ENCODE measurements at places on chromosomes 6 and 20.
A peak's percentile ranks its signal among the peaks of the same experiment; 100 is the strongest.

DNA sequence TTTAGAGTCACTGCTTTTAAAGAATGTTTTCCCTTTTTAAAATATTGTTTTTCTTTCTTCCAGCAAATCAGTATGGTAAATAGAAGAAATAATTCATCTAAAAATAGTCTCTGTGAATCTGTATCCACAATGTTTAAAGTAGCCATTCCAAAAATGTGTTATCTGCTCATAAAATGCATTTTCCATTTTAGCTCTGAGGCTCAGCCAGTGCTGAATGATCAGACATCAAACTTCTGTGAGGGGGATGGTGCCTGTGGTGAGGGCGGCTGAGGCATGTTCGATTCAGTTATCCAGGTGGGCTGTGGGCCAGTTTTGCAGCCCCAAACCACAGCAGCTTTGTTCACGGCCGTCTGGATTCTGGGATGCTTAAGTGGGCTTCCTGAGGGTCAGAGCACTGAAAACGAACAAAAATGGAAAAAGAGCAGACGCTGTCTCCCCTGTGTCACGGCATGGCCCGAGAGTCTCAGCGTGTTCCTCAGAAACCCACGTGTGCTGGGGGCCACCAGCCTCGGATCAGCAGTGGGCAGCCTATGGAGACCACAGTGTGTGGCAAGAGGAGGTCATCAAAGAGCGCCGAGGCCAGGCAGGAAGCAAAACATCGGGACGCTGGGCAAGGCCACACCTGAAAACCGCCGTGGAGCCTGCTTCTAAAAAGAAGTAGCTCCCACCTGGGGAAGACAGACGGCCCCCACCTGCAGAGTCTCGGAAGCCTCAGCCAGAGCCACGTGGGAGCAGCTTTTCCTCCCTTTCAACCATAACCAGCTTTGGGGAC is 134.9 kb upstream of the THBS2 start:
- DNase-seq = no peak

DNA sequence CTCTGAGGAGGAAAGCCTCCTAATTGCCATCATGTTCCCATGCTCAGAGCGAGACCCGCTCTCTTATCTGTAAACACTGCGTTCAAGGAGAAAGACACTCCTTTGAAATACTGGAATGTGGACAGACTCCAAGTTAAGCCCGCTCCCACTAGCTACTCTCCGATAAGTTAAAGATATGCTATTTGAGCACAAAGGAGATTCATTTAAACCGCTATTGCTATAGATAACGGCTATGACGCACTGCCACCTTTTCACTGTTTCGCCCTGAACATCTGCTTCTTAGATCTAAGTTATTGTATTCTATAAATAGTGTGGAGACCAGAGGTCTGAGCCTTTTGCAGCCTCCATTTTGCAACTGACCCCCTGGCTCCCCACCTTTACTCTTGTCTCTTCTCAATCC is 82.3 kb downstream of the GPX5 start:
- no peak for DNase-seq

- no peak for DNase-seq
These were observed 2.6 kb downstream of the MICA start for GRCh38 chr6:31405996-31406395.

DNA sequence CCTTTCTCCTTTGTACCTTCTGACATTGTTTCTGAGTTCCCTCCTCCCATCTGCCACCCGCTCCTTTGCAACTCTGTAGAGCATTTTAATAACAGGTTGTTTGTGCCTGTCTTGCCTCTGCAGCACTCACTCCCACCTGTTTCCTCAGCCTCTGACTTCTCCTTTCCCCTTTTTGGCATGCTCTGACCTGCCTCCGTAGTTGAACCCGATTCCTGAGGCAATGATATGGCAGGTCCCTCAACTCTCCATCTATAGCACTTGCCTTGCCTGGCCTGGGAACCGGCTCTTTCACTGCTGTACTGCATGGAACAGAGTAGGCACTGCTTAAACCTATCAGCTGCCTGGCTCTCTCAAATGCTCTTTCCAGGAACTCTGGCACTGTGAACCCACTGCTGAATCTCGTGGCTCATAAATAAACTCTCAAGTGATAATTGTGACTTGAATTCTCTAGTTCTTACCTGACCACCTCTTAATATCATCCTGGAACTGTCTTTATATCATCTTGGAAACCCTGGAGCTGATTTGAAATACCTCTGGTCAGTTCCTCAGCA is 50.3 kb downstream of the UTRN start:
- DNase-seq = peak; percentile 71

DNA sequence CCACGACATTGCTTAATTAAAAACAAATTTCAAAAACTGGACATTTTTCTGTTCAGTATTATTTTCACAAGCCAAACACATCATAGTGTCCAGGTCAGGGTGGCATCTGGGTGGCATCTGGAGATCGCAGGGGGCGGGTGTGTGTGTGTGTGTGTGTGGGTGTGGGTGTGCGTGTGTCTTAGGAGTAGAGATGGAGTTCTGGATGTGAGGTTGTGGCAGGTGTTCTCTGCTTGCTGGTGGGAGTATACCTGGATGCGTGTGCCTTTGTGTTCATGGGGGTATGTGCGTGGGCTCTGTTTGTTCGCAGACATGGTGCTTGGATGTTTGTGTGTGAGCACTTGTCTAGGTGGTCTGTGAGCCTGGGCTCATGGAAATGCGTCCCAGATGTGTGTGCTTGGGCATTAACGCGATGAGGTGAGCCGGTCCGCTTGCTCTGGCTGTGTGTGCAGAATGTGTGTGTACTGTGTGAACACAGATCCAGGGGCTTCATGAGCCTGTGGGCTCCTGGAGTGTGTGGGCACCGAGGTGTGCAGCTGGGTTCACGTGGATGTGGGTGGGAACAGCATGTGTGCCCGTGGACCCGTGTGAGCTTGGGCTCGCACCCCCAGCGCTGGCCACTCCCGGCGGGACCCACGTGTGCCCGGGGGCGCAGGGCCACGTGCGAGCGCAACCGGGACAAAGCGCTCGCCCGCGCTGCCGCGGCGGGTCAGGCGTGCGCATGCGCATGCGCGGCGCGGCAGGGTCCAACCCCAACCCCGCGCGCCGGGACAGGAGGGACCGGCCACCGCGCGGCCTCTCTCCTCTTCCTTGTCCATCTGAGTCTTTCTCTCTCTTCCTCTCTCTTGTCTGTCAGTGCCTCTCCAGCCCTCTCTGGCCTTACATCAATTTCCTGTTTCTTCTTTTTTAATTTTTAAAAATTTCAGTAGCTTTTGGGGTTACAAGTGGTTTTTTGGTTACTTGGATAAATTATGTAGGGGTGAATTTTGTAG is 60.4 kb downstream of the SRC start:
- peak; percentile 66 for DNase-seq

DNA sequence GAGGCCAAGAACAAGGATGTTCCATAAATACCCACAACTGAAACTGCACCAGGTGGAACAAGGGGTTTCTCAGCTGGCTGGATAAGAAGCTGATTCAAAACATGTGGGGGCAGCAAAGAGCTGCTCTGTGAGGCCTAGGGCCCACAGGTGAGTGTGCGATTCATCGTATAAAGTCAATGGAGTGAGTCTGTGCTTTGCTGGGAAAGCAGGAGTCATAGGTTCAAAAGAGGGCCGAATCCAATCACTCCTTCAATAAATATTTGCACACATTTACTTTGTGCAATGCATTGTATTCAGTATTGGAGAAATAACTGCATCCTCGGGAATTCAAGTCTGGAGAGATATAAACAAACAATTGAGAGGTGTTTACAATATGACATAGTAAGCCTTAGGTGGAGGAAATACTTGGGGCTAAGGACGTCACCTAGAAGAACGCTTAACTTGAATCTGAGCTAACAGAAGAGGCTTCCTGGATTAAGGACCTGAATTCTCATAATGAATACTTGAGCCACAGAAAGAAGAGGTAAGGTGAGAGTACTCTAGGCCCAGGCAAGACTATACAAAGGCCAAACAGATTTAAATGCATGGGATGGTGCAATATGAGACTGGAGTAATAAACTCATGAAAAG is 83.7 kb upstream of the TMEM30A start:
- peak; percentile 27 for DNase-seq

DNA sequence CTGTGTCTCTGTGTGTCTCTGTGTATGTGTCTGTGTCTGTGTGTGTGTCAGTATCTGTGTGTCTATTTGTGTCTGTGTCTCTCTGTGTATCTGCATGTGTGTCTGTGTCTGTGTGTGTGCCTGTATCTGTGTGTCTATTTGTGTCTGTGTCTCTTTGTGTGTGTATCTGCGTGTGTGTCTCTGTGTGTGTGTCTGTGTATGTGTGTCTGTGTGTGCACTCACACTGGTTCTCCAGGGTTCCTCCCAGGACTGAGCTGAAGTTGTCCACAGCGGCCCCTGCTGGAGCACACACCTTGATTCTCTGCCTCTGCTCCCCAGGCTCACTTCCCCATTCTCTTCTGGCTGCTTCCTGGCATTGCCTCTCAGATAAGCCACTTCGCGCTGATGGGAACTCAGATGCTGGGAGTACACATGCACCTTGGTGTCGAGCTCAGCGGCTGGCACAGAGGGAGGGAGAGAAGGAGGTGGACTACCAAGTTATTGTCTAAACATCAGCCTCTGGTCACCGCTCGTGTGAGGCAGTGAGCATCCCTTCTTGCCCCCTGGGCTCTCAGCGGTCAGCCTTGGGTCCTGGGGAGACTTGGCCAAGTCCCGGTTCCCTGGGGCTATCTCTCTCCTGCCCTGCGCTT is 104.9 kb upstream of the NXT1 start:
- no peak for DNase-seq
